ENCODE measurements at places on chromosomes 3 and 15. TPM values are rescaled to one million over a fixed set of nuclear protein-coding genes. Genes with fewer than 3 reads are reported as not detected.

GRCh38 chr3:110799271-110799670, 272.3 kb upstream of the NECTIN3 start:
- no peak for DNase-seq

GRCh38 chr3:126946405-126946804, 36.5 kb upstream of the PLXNA1 start:
- DNase-seq, result no peak

DNA sequence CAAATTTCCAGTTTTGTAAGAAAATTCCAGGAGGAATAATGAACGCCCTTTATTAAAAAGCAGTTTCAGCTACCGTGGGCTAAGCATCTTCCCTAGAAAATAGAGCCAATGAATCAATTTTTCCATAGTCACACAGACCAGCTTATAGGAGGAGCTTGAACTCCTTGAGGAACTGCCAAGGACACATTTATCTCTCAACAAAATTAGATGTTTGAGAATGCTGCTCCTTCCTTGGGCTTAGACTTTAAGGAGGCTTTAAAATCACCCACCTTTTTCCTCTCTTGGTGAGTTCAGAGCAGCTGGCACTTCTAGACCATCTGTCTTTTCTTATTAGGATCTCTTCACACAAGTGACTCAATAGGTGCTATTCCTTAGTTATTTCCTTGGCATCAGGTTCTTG, 588.0 kb downstream of the SQOR start:
- no peak for DNase-seq

GRCh38 chr3:128201158-128201755, 48.0 kb downstream of the EEFSEC start:
- DNase-seq, result no peak

DNA sequence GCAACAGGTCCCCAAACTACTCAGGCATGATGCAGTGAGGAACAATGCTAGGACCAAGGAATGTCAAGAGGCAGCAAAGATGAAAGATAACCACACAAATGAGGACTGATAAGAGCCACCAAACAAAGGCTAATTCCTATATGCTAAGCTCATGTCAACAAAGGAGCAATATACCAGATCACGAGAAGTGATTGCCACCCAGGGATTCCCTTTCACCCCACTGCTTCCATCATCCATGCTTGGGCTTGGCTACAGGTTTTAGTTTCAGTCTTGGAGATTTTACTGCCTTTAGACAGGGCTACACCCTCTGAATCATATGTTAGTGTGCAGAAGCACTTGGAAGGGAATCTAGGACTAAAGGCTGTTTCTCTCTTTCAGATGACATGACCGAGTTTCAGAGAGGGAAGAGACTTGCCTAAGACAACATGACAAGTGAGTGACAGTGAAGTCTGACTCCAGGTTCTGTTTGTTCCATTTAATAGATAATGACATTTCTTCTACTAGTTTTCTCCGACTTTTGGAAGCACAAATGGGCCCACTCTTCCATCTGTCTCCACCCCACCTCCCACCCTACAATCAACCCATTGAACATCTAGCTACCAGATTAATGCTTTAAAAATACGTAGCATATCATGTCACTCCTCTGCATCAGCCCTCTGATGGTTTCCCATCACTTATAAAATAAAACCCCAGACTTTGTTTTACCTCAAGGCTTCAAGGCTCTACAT, 173.5 kb upstream of the LRRN1 start:
- DNase-seq, result peak; percentile 67

Gene GP9
- not detected for total RNA-seq

Gene CFAP100
- not detected for total RNA-seq

Gene SLC28A2
- total RNA-seq, result 0.11 TPM

Measured in Caco-2 (cell line).